ENCODE measurements at places on chromosomes 7 and 10. TPM values are rescaled to one million over a fixed set of nuclear protein-coding genes. Genes with fewer than 3 reads are reported as not detected.

CTBP2 gene
- 6.5 TPM for total RNA-seq

TLX1 gene
- total RNA-seq, result 0.33 TPM

WIPF3 gene
- 2.6 TPM for total RNA-seq

HOXA1 gene
- total RNA-seq, result not detected

NKX2-3 gene
- not detected for total RNA-seq

NKX6-2 gene
- not detected for total RNA-seq

ASB10 gene
- not detected for total RNA-seq

HOXA11 gene
- not detected for total RNA-seq

WDFY4 gene
- 0.29 TPM for total RNA-seq

ACHE gene
- total RNA-seq, result 8.8 TPM

KNDC1 gene
- 0.11 TPM for total RNA-seq

NYAP1 gene
- 0.82 TPM for total RNA-seq

JAKMIP3 gene
- total RNA-seq, result not detected

RET gene
- total RNA-seq, result 0.04 TPM

ACSM6 gene
- total RNA-seq, result not detected

DYDC2 gene
- not detected for total RNA-seq

BTBD16 gene
- total RNA-seq, result not detected
